ENCODE measurements at places on chromosomes 12 and 14. TPM values are rescaled to one million over a fixed set of nuclear protein-coding genes. Genes with fewer than 3 reads are reported as not detected.

Gene KCNH5
- 0.50 TPM for total RNA-seq

Gene IFI27
- total RNA-seq, result 0.76 TPM

Gene TMPO
- total RNA-seq, result 195 TPM

Gene MUCL1
- total RNA-seq, result not detected

Gene PROX2
- total RNA-seq, result not detected

DNA sequence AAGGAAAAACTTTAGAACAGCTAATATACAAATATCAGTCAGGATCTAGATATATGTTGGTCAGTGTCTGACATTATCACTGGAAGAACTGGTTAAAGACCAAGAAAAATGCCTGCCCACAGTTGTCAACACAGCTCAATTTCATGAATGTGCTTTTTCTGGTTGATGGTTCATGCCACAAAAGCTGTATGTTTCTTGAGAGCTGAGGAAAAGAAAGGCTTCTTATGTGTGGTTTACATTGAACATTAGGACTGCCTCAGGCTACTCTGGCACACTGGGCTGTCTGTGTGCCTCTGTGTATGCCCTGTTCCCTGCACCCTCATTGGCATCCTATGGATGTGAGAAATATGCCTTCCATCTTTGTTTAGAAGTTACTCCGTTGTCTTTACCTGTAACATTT is 218.8 kb upstream of the RGS6 start:
- DNase-seq, result no peak
- H3K4me1 ChIP-seq, result no peaks in the 10 kb centered on the region
- no peak overlapping the region for H3K4me3 ChIP-seq

DNA sequence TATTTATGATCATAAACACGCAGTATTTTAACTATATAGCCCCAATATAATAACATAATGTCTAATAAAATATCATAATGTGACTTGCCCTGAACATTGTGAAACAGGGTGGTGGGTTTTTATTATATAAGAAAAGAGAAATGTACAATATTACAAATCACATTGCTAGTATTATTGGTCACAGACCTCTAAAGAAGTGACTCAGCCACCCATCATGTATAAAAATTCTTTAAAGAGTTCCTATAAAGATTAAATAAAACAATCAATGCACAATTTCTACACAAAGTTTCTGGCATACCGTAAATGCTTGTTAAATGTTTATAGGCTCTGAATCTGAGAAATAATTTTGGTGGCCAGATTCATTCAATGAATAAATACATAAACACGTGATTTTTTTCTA is 28.9 kb downstream of the ABCC9 start:
- no peak for DNase-seq
- no peak overlapping the region for H3K27ac ChIP-seq
- no peaks in the 10 kb centered on the region for H3K27me3 ChIP-seq
- peaks cover 5% of the 10 kb centered on the region for H3K4me1 ChIP-seq

GRCh38 chr14:66782853-66783252 is 274.9 kb downstream of the GPHN start:
- no peaks in the 10 kb centered on the region for H3K27me3 ChIP-seq
- H3K4me1 ChIP-seq, result no peaks in the 10 kb centered on the region
- no peak overlapping the region for H3K4me3 ChIP-seq

DNA sequence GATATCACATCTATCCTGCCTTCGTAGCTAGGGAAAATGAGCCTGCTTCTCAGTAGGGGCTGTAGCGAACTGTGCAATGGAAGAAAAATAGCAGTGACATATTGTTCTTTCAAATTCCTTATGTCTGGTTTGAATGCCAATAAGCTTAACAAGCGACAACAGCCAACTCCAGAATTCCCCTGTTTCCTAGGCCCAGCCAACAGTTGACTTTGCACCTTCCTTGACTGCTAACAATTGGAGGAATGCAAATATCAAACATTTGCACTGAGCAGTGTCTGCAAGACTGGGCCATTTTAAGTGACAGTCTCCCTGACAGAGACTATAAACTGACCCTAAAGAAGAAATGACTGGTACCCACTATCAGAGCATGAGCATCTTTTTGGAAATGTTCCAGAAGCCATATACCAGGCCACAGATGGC is 12.0 kb upstream of the SERPINA1 start:
- DNase-seq, result no peak
- H3K36me3 ChIP-seq, result peaks cover under 1% of the 10 kb centered on the region
- peaks cover 23% of the 10 kb centered on the region for H3K4me1 ChIP-seq

GRCh38 chr14:71089971-71090370 is 182.7 kb downstream of the PCNX1 start:
- DNase-seq, result no peak
- no peak overlapping the region for H3K4me3 ChIP-seq
- no peak overlapping the region for H3K27ac ChIP-seq
- peaks cover 13% of the 10 kb centered on the region for H3K36me3 ChIP-seq

DNA sequence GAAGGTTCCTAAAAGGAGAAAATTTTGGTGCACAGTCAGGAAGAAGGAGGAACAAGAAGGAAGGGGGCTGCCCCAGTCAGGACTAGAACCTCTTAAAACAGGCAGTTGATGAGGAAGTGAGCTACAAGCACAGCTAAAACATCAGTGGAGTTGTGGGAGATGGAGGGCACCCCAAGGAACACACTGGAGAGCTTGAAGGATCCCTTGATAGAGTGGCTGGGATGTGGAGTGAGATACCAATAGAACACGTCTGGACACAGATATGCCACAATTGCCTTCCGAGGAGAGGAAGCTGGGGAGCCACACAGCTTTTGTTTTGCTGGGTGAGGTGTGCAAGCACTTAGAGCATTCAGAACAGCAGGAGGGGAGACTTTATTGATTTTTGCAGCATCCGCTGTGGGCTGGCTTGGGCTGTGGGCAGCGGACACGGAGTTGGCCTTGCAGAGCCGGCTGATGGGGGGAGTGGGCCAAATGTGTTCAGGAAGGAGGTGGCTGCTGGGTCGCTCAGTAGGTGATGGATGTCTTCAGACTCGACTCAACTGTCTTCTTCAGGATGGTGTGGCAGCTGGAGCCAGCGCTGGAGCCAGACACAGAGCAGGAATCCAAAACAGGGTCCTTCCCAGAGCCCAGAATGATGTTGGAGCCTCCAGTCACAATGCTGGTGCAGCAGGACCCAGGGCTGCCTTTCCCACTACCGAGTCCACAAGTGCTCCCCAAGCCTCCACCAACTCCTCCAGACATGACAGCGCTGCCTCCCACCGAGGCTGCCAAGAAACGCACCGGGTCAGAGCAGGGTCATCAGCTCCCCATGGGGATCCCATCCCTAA is 4.7 kb upstream of the KRT79 start:
- H3K27me3 ChIP-seq, result no peaks in the 10 kb centered on the region
- H3K36me3 ChIP-seq, result no peaks in the 10 kb centered on the region
- H3K4me3 ChIP-seq, result no peak overlapping the region
- H3K4me1 ChIP-seq, result no peaks in the 10 kb centered on the region
- H3K27ac ChIP-seq, result no peak overlapping the region

- no peak overlapping the region for H3K27ac ChIP-seq
- H3K4me3 ChIP-seq, result no peak overlapping the region
- H3K36me3 ChIP-seq, result no peaks in the 10 kb centered on the region
- H3K27me3 ChIP-seq, result no peaks in the 10 kb centered on the region
Measured at GRCh38 chr12:129328235-129328634, 475.0 kb downstream of the GLT1D1 start.

DNA sequence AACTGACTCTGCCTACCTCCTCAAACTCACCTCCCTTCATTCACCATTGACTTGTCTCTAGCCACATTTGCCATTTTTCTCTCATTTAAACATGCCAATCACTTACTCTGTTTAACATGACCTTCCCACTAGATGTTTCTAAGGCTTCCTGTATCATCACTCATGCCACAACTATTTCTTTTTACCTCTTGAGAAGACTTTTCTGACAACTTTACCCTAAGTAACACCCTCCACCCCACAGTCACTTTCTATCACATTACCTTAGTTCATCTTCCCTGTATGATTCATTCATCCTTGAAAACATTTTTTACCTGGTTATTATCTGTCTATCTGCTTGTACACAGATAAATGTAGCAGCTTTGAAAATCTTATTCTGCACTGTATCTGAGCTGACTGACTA is 19.4 kb downstream of the PLCZ1 start:
- no peak overlapping the region for H3K27ac ChIP-seq
- no peak for DNase-seq
- H3K36me3 ChIP-seq, result no peaks in the 10 kb centered on the region
- H3K27me3 ChIP-seq, result no peaks in the 10 kb centered on the region
- H3K4me1 ChIP-seq, result no peaks in the 10 kb centered on the region

- H3K36me3 ChIP-seq, result no peaks in the 10 kb centered on the region
- no peak for DNase-seq
- H3K27ac ChIP-seq, result no peak overlapping the region
- no peak overlapping the region for H3K4me3 ChIP-seq
- H3K27me3 ChIP-seq, result no peaks in the 10 kb centered on the region
Measured at GRCh38 chr12:116565963-116566362, 6.8 kb downstream of the MAP1LC3B2 start.

GRCh38 chr14:90091393-90091792 is 29.6 kb downstream of the KCNK13 start:
- H3K4me1 ChIP-seq, result no peaks in the 10 kb centered on the region
- no peak overlapping the region for H3K27ac ChIP-seq
- no peaks in the 10 kb centered on the region for H3K27me3 ChIP-seq
- no peak for DNase-seq
- no peak overlapping the region for H3K4me3 ChIP-seq

GRCh38 chr12:6062757-6063735 is 61.4 kb downstream of the VWF start:
- peaks cover 7% of the 10 kb centered on the region for H3K4me1 ChIP-seq
- no peaks in the 10 kb centered on the region for H3K27me3 ChIP-seq
- no peak overlapping the region for H3K27ac ChIP-seq
- no peaks in the 10 kb centered on the region for H3K36me3 ChIP-seq
- DNase-seq, result no peak
- H3K4me3 ChIP-seq, result no peak overlapping the region
